ENCODE measurements at places on chromosomes 11 and 22.

- DNase-seq, result no peak
Observed at GRCh38 chr11:94885133-94885532, 88.2 kb downstream of the CWC15 start.

DNA sequence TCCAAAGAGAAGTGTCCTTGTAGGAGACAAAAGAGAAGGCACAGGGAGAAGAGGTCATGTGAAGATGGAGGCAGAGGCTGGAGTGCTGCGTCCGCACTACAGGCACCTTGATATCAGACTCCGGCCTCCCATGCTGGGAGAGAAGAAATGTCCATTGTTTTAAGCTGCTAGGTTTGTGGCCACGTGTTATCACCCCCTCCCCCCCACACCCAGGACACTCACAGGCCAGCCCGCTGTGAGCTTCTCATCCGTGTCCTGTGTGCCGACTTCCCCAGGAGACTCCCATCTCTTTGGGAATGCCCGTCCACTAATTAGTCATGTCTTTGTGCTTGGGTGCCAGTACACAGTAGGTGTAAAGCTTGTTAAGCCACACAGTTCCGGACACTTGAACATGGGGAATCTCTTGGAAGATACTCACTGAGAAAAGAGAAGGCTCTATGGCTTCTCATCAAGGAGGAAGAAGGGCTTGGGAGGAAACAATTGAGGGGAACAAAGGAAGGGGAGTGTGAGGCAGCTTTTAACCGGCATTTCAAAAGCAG is 1234.7 kb downstream of the TBC1D22A start:
- no peak for DNase-seq

DNA sequence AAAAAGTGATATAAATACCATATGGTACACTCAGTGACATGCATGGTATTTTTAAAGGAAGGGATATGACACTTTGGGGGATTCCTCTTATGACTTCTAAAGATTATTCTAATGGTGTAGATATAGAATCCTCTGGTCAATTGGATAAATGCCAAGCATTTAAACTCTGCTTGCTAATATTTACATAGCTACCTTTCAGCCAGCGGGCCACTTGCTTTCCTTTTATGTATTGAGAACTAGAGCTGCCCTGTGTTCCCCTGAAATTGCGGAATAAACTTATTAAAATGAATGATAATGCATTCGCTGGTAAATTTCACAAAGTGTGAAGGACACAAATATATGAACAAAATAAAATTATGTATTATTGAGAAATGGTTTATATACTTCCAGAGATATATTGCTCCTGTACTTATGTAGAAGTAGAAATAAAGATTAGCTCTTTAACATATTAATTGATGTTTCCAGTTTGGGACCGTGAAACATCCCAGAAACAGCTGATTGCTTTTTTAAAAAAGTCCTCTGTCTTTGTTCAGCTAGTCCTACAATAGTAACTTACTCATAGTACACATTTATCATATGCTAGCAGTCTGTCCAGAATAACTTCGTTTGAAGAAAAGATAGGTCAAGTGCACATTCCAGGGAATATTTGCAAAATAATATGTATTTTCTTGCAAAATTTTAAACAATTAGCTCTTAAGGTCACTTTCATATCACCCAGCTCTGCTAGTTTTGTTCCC is 40.1 kb upstream of the CARD18 start:
- DNase-seq, result no peak

DNA sequence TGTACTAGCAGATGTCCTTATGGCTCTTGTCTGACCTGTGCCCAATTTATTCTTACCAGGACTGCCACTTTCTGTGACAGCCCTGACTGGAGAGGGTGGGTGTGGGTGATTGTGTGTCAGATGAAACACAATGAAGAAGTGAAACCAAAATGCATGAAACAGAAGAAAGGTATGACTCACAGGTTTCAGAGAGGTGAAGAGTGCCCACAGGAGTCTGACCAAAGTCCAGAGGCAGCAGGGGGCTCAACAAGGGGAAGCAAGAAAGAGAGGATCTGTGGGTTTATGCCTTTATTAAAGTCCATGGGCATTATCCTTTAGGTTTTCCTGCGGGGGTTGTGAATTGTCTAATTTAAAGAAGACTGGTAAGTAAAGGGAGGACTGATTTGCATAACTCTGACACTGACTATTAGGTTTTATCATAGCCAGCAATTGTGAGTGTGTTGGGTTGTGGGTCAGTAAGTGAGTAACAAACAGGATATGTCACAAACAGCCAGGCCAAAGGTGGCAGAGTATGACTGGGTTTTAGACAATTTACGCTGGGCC is 3.9 kb upstream of the OR4C6 start:
- no peak for DNase-seq

DNA sequence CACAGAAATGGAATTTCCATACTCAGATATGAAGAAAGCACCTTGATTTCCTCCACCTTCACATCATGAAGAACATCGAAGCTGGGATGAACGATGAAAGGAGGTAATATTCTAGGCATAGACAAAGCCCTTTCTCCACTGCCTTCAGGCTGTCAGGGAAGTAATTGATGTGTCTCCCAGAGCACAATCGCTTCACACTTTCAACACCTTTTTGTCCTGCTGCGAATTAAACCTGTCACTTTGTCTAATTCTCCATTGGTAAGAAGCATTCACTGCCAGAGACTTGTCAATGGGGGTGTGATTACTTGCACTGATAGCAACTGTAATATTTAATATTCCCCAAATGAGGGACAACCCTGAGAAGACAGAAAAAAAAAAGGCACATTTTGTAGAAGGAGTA is 260.1 kb downstream of the ETS1 start:
- DNase-seq, result no peak

- DNase-seq, result no peak
Observed at GRCh38 chr11:17828311-17828751, 93.8 kb downstream of the KCNC1 start.

GRCh38 chr11:105719073-105719822 is 109.4 kb downstream of the GRIA4 start:
- no peak for DNase-seq

DNA sequence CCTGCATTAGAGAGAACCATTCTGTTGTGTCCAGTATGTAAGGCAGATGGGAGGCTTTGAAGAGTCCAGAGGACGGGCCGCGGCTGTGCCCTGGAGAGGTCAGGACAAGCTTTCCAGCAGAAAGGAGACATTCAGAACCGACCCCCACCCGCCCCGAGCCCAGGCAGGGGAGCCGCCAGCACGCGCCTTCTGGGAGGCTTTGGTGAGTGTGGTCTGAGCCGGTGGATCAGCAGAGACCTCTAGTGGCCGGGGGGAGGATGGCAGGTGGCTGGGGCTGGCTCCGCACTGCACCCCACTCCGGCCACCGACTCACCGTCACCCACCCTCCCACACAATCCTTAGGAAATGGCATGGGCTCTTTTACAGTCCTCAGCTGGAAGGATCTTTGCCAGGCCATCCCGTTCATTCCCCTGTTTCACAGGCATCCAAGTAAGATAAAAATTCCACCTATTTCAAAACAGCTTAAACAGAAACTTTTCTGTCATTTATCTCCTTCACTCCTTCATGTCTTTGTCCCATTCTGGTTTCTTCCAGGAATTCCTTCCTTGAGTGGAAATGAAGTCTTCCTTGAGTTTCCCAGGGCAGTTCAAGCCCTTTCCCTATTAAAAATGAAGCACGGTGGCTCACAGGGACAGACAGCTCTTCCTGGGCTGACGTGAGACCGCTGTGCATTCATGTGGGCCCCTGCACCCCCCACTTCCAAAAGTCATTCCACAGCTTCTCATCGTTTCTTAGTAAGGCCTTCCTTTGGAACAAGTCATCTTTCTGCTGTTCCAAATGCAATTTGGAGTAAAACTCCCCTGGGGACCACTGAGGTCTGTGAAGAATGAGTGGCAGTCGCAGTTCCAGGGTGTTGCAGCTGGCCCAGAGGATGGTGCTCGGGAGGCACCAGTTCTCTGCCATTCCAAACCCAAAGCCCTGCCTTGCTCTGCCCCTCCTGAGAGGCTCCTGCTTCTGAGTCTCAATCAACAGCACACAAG is 91.0 kb downstream of the FEZ1 start:
- DNase-seq, result no peak

DNA sequence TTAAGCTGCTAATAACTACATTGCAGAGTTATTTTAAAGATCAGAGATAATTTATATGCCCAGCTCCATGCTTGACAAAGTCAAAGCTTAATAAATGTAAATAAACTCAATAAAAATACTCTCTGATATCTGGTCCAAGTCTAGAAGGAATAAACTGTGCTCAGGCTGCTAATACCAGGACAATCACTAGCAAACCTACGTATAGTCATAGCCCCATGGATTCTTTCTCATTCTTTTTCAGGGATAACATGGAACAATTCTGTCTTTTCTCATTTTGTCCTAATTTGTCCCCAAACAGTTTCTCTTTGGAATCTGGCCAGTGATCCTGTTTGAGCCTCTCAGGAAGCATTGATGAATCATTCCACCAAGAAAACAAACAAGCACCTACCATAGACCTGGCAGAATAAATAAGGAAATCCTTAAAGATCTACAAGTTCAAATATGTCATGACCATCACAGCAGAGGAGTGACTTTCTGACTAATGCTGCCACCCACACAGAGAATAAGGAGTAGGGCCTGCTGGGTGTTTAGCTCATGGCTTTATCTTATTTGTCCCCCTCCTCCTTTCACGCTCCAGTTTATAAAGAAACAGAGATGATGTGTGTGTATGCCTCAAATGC is 14.1 kb upstream of the B3GNT6 start:
- no peak for DNase-seq

- DNase-seq, result no peak
Observed at GRCh38 chr11:68199295-68199987, 13.7 kb downstream of the KMT5B start.

DNA sequence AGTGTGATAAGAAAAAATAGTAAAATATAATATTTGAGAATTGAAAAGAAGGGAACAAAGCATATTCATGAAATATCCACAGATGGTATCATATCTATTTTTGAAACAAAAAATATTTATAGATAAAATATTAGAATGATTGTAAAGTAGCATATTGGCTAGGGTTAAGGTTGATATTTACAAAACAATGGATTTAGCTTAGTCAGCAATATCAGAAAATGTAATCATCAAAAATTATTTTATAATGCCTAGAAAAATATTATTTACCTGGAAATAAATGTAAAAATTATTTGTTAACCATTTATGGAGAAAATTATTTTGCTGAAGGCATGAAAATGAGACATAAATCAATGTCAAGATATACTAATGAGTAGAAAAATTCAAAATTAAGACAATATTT is 12.8 kb downstream of the FAM111B start:
- DNase-seq, result no peak

GRCh38 chr11:83061883-83062282 is 9.8 kb downstream of the RAB30 start:
- DNase-seq, result no peak

DNA sequence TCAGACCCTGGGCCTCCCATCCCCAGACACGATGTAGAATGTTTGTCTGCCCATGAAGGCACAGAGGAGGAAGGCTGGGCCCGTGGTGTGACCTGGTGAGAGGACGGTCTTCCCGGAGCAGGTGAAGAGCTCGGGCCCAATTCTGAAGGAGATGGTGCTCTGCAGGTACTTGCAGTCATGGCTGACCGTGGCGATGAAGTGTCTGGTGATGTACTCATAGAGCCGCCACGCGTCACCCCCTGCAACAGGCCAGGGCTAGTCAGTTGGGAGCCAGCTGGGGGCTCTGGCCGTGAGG is 10.0 kb upstream of the PPM1F start:
- DNase-seq, result no peak
